ENCODE measurements at places on chromosomes 7 and 10. TPM values are rescaled to one million over a fixed set of nuclear protein-coding genes. Genes with fewer than 3 reads are reported as not detected.
A peak's percentile ranks its signal among the peaks of the same experiment; 100 is the strongest.

- DNase-seq, result no peak
- H3K27ac ChIP-seq, result no peak overlapping the region
- H3K4me3 ChIP-seq, result no peak overlapping the region
- peaks cover 33% of the 10 kb centered on the region for H3K4me1 ChIP-seq
These were observed 168.0 kb upstream of the AHR start for GRCh38 chr7:17130281-17131059.

The PDE6C gene
- not detected for total RNA-seq

- no peak overlapping the region for H3K4me3 ChIP-seq
- DNase-seq, result no peak
- peaks cover 16% of the 10 kb centered on the region for H3K4me1 ChIP-seq
- peaks cover 72% of the 10 kb centered on the region for H3K36me3 ChIP-seq
- no peaks in the 10 kb centered on the region for H3K27me3 ChIP-seq
These were observed 70.0 kb downstream of the WAPL start for GRCh38 chr10:86451604-86451960.

The ARMC3 gene
- total RNA-seq, result not detected

DNA sequence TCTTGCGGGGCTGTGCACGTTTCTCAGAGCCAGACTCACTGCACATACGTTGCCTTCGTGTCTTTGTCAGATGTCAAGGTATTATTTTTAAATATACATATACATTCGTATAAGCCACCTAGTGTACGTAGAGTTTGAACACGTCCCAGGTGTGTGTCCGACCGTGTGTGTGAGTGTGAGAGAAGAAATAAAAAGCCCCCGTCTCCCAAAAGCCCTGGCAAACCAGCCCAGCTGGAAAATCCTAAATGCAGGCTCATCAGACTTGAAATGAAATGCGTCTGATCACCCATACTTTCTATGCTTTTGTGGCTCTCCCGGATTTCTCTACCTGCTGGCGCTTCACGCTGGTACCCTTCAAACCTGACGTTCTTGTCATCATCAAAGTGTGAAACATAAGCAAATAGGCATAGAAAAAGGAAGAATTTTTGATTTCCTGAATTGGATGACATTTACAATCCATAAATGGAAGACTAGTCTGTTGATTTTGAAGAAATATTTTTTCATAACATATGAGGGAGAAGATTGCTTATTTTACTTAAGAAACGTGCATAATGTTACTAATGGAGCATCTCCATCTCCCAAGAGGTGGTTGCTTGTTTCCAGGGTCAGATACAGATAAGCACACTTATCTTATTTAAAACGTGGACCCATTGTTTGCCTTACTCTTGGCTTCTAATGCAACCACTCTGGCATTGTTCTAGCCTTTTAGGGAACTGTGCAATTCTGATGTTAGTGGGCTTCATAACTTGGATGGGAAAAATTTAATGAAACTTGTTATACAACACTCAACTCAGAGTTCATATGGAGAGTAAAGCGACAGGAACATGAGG is 971 bp downstream of the PRKG1 start:
- H3K36me3 ChIP-seq, result no peaks in the 10 kb centered on the region
- peaks cover 42% of the 10 kb centered on the region for H3K27me3 ChIP-seq
- H3K4me3 ChIP-seq, result no peak overlapping the region

The ANKRD30A gene
- total RNA-seq, result not detected

The ZC3HAV1L gene
- total RNA-seq, result 38.5 TPM

The CCDC146 gene
- 2.3 TPM for total RNA-seq

DNA sequence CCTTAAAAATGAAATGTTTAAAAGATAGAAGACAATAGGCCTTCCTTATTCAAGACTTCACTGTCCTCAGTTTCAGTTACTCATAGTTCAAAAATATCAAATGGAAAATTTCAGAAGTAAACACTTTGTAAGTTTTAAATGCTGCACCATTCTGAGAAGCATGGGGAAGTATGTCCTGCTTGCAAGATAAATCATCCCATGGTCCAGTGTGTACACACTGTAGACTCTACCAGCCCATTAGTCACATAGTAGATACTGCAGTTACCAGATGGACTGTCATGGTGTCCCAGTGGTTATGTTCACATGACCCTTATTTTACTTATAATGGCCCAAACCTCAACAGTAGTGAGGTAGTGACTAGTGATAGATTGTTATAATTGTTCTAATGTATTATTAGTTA is 69.5 kb downstream of the PTPN12 start:
- H3K4me1 ChIP-seq, result peaks cover 4% of the 10 kb centered on the region
- peaks cover 7% of the 10 kb centered on the region for H3K36me3 ChIP-seq
- DNase-seq, result no peak
- no peak overlapping the region for H3K27ac ChIP-seq
- no peak overlapping the region for H3K4me3 ChIP-seq

- H3K27me3 ChIP-seq, result no peaks in the 10 kb centered on the region
- DNase-seq, result no peak
- peak overlapping the region; percentile 68 for H3K27ac ChIP-seq
- H3K4me1 ChIP-seq, result peaks cover 51% of the 10 kb centered on the region
- no peak overlapping the region for H3K4me3 ChIP-seq
These were observed 86.4 kb downstream of the CDK6 start for GRCh38 chr7:92749832-92750446.

The PTN gene
- not detected for total RNA-seq

The RASA4B gene
- 28.6 TPM for total RNA-seq

The PVRIG gene
- total RNA-seq, result 20.9 TPM

The HOXA5 gene
- not detected for total RNA-seq

The C10orf143 gene
- 2.5 TPM for total RNA-seq

The TMEM229A gene
- total RNA-seq, result not detected

GRCh38 chr10:69215405-69216171 is 4.5 kb upstream of the HKDC1 start:
- DNase-seq, result peak; percentile 78
- peak overlapping the region; percentile 57 for H3K4me3 ChIP-seq
- H3K4me1 ChIP-seq, result peaks cover 39% of the 10 kb centered on the region
- no peaks in the 10 kb centered on the region for H3K27me3 ChIP-seq
- H3K36me3 ChIP-seq, result peaks cover 6% of the 10 kb centered on the region
- peak overlapping the region; percentile 79 for H3K27ac ChIP-seq

- DNase-seq, result no peak
- H3K27me3 ChIP-seq, result peaks cover 1% of the 10 kb centered on the region
- H3K36me3 ChIP-seq, result no peaks in the 10 kb centered on the region
- H3K27ac ChIP-seq, result no peak overlapping the region
- no peak overlapping the region for H3K4me3 ChIP-seq
- peaks cover 3% of the 10 kb centered on the region for H3K4me1 ChIP-seq
These were observed 167.1 kb upstream of the SMIM30 start for GRCh38 chr7:113285411-113285810.

DNA sequence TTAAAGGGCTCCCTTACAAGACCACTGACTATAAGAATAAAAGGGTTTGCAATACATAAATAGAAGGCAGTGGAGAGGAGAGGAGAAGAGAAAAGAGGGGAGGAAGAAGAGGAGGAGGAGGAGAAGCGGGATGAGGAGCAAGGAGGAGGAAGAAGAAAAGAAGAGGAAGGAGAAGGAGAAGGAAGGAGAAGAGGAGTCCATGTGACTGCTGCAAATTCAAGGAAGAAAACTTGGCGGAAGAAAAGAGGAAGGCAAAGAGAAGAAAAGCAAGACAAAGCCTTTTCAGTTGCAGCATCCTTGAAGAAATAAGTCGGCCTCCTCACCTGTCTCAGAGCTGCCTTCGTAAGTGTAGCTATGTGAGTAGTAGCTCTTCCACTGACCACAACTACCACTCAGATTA is 22.6 kb downstream of the ASAH2 start:
- H3K27me3 ChIP-seq, result peaks cover 36% of the 10 kb centered on the region
- peaks cover 3% of the 10 kb centered on the region for H3K4me1 ChIP-seq
- no peak overlapping the region for H3K4me3 ChIP-seq
- H3K27ac ChIP-seq, result no peak overlapping the region
- H3K36me3 ChIP-seq, result no peaks in the 10 kb centered on the region

DNA sequence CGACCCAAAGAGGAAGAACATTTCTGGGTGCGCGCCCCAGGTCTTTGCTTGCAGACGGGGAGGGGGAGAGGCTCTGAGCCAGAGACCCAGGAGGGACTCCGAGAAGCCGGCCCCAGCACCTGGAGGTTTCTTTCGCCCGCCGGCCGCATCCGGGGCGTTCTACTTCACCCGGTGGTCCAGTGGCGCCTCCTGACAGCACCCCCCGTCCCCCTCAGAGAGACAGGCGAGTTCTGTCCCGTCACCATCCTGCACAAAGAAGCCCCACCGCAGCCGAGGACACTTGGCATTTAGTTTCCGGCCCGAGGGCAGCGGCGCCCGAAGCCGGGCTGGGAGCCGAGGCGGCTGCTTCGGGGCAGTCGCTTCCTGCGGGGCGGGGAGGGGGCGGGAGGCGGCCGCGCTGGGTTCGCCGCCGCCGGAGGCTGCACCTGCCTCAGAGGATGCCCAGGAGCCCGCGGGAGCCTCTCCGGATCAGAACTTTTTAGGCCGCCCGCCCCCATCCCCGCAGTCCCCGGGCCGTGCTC is at the start of gene TMEM178B:
TSS of gene TMEM178B (plus strand) at position 424 of the 521 bp plus-strand sequence.
- H3K27me3 ChIP-seq, result peaks cover 39% of the 10 kb centered on the region
- no peaks in the 10 kb centered on the region for H3K36me3 ChIP-seq
- DNase-seq, result peak; percentile 74
- H3K4me1 ChIP-seq, result peaks cover 19% of the 10 kb centered on the region
- H3K27ac ChIP-seq, result no peak within 1 kb of the TSS
- H3K4me3 ChIP-seq, result peak within 1 kb of the TSS; percentile 83

- no peaks in the 10 kb centered on the region for H3K36me3 ChIP-seq
- H3K4me1 ChIP-seq, result no peaks in the 10 kb centered on the region
- no peaks in the 10 kb centered on the region for H3K27me3 ChIP-seq
These were observed 212.0 kb downstream of the TSPAN12 start for GRCh38 chr7:120645966-120646365.

- no peaks in the 10 kb centered on the region for H3K36me3 ChIP-seq
- no peaks in the 10 kb centered on the region for H3K4me1 ChIP-seq
- DNase-seq, result no peak
- H3K27me3 ChIP-seq, result no peaks in the 10 kb centered on the region
These were observed 38.6 kb downstream of the CDC14C start for GRCh38 chr7:48962821-48963505.

GRCh38 chr7:87413951-87414793 is 61.3 kb downstream of the ABCB4 start:
- DNase-seq, result no peak
- H3K4me1 ChIP-seq, result no peaks in the 10 kb centered on the region
- peaks cover 2% of the 10 kb centered on the region for H3K27me3 ChIP-seq
- no peak overlapping the region for H3K27ac ChIP-seq
- H3K36me3 ChIP-seq, result no peaks in the 10 kb centered on the region

DNA sequence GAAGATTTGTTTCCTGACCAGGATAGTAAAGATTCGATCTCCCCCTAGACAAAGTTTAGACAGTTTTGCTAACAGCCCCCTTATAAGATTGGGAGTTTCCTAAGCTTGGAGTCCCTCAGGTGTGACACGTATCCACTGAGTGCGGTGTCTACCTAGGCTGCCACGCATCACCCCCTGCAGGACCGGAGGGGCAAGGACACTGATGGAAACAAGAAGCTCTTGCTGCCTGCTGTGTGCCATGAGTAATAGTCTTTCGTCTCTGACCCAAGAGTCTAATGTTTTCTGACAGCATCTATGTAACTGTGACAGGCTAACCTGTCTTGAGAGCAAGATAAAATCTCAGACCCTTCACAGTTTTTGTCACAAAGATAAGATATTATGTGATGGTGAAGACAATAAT is 173.5 kb downstream of the SEMA3E start:
- no peak overlapping the region for H3K4me3 ChIP-seq
- DNase-seq, result no peak
- H3K4me1 ChIP-seq, result no peaks in the 10 kb centered on the region
- no peaks in the 10 kb centered on the region for H3K27me3 ChIP-seq
- no peaks in the 10 kb centered on the region for H3K36me3 ChIP-seq
